Iris pigment epithelial cell (primary cell): ENCODE measurements at places on chromosomes 6 and 20.
A peak's percentile ranks its signal among the peaks of the same experiment; 100 is the strongest.

DNA sequence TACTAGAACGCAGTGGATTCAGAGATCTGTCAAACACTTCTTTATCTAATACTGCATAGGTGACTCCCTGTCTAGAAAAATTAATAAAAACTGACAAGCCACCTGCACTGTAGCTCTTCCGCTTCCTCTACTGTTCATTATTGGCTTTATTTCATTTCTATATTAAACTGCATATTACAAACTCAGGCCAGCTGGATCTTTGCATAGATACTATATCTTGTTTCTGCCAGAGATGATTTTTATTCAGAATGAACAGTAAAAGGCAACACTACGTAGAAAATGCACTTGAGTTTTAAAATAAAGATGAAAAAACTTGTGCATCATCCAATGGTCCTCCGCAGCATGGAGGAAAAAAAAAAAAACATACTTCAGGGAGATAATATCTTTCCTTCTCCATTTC is 508.3 kb downstream of the PRKN start:
- DNase-seq, result no peak

DNA sequence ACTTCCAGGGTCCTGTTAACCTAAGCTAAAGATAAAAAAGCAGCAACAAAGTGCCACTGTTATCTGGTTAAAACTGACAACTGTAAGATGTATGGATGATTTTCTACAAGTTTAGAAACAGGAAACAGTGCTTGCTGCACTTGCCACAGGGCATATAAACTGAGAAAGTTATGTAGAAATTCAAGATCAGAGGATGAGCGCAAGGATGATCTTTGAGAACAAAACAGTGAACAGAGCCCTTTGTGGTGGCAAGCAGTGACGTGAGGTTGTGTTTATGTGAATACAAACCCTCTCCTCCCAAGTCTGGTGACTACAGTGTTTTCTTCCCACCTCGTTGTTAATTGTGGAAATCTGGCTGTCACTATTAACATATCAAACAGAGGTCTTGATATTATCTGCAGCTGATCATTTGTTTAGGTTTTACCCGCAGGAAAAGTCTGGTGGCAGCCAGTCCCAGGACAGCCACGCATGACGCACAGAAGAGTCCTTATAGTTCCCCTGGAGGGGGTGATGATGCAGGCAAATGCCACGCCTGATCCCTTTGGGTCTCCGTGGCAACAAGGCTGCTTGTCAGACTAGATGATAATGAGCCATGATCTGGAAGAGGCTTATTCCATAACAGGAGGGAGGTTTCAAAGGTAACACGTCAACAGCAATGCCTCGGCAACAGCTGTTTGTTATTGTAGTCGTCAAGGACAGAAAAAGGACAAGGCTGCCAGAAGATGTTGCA is 43.1 kb upstream of the TNFAIP3 start:
- DNase-seq, result peak; percentile 69

DNA sequence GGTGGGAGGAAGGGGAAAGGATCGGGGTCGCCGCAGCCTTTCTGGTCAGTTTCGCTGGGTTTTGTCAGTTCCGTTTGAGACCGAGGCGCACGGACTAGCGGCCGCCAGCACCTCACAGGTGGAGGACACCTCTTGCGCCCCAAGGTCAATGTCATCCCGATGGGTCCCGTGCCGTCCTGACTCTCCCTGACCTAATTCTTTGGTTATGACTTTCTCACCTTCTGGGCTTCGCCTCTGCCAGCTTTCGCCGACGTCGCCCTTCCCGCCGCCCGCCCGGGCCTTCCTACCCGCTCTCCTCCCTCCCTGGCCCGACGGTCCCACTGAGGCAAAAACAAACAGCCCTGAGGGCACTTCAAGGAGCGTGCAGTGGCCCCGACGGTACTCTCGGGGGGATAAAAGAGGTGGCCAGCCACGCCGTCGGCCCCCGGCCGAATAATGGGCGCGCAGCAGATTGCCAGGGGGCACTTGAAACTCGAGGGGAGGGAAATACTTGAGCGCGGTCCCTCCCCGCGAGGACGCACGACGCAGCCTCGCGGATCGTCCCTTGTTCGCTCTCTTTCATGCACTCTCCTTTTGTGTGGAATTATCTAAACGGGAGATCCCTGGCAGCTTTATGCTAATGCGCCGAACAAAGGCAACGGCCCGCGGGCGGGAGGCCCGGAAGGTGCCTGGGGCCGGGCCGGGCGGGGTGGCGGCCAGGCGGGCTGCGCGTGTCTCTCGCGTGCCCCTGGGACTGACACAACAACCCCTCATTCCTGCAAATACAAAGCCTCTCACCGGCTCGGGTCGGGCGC is 3.9 kb upstream of the INSM1 start:
- no peak for DNase-seq

DNA sequence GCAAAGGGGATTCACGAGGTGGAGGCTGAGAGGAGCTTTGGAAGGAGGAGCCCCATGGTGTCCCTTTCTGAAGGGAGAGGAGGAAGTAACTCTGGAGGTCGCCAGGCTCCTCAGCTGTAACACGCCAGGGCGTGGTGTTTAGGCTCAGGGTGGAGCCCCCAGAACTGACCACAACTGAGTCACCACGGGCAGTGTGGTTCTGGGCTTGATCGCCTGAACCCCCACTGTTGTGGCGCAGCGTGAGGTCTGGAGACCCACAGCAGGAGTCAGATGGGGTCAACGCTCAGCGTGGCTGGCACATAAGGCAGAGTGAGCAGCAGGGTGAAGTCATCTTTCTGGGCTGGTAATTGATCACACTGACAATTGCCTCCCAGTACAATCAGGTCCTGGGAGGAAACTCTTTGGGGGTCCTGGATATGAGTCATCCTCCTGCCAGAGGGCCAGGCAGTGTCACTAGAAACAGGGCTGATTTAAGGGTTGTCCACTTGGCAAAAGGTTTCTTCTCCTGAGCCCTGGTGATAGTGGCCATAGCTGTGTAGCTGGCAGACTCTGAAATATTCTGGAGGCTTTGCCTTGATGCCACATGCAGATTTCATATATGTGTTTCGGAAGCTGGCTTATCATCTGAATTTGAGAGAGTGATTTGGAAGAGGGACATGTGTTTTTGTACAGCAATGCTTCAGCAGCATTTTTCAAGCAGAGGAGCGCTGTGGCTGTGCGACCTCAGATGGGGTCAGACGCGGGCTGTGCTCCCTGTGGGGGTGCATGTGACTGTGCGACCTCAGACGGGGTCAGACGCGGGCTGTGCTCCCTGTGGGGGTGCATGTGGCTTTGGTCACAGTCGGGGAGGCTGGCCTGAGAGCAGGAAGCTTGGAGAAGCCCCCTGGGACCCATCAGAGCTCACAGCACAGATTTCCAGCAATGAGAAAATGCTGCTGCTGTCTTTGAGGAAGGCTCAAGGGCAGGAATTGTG is 50.0 kb downstream of the SYNJ2 start:
- peak; percentile 76 for DNase-seq

GRCh38 chr20:63032861-63033793 is 26.4 kb upstream of the BHLHE23 start:
- DNase-seq, result no peak

GRCh38 chr20:15098351-15098750 is 760.9 kb upstream of the FLRT3 start:
- DNase-seq, result no peak

DNA sequence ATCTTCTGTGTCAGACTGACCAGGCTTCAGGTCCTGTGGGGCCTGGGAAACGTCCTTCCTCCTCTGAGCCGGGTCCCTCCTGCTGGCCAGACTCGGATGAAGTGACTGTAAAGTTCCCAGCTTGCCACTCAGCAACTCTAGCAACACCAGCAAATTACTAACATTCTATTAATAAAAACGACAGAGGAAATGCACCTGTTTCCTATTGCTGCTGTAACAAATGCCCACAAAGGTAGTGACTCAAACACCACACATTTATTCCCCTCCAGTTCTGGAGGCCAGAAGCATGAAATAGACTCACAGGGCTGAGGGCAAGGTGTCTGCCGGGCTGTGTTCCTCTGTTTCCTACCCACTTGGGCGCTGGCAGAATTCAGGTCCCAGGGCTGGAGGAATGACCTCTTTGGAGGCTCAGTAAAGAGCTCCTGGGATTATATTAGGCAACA is 48.8 kb downstream of the CTCFL start:
- DNase-seq, result no peak

- peak; percentile 43 for DNase-seq
These were observed 57.8 kb downstream of the SLC2A10 start for GRCh38 chr20:46767127-46767761.

DNA sequence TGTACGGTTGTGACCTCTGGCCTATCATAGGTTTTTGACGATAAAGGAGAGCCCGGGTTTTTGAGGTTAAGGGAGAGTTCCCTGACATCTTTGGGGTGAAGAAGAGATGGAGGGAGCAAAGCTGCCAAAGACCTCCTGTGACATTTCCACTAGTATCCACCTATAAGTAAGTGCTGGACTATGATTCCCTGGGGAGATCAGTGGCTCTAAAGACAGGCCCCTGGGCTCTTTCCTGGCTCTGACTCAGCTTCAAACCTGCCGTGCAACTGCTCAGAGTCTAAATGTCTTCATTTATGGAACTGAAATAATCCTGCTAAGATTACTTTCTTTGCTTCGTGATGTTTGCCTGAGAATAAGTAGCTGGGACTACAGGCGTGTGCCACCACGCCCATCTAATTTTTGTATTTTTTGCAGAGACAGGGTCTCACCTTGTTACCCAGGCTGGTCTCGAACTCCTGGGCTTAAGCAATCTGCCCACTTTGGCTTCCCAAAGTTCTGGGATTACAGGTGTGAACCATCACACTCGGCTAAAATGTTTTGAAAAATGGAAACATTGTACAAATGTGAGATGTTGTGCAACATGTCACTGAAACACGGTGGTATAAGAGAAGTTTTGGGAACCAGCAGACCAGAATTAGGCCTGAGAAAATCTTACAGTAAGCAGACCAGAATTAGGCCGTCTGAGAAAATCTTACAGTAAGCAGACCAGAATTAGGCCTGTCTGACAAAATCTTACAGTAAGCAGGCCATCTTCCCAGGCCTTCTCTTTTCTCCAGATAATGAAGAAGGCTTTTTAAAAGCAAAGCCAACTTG is 1.1 kb upstream of the PAQR8 start:
- no peak for DNase-seq

GRCh38 chr20:54431156-54431944 is 44.0 kb upstream of the DOK5 start:
- no peak for DNase-seq

GRCh38 chr6:99434702-99435530 is 9.8 kb upstream of the PNISR start:
- DNase-seq, result peak; percentile 50

GRCh38 chr6:72788188-72788587 is 166.3 kb downstream of the KCNQ5 start:
- DNase-seq, result peak; percentile 77

GRCh38 chr6:55450005-55450404 is 122.7 kb downstream of the GFRAL start:
- DNase-seq, result peak; percentile 63

DNA sequence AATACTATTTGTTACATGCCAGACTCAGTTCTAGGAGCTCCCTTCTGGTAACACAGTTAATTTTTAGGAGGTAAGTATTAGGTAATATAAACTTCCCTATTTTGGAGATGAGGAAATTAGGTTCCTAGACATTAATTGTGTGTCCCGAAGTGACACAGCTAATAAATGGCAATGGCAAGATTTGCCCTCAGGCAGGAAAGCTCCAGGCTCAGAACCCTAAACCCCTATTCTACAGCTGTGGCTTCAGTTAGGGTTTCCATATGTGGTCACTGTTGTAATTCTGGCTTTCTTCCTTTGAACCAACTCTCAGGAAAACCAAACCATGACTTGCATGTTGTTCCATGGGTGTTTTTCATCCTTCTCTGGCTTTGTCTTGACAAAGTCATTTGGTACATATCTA is 188.2 kb downstream of the PLCB1 start:
- DNase-seq, result no peak

DNA sequence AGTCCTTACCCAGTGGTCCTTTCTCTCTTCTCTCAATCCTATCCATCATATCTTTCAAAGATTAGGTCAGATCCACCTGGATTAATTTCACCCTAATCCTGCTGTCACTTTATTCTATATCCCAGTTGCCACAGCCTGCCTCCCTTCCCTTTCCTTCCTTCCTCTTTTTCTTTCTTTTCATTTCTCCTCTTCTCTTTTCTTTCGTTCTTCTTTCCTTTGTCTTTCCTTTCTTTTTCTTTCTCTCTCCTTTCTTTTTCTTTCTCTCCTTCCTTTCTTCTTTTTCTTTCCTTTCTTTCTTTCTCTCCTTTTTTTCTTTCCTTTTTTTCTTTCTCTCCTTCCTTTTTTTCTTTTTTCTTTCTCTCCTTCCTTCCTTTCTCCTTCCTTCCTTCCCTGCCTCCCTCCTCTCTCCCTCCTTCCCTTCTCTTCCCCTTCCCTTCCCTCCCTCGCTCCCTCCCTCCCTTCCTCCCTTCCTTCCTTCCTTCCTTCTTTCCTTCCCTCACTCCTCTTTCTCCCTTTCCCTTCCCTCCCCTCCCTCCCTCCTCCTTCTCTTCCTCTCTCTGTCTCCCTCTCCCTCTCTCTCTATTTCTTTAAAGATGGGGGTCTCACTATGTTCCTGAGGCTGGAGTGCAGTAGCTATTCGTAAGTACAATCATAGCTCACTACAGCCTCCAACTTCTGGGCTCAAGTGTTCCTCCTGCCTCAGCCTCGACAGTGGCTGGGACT is 15.1 kb upstream of the RPN2 start:
- no peak for DNase-seq

DNA sequence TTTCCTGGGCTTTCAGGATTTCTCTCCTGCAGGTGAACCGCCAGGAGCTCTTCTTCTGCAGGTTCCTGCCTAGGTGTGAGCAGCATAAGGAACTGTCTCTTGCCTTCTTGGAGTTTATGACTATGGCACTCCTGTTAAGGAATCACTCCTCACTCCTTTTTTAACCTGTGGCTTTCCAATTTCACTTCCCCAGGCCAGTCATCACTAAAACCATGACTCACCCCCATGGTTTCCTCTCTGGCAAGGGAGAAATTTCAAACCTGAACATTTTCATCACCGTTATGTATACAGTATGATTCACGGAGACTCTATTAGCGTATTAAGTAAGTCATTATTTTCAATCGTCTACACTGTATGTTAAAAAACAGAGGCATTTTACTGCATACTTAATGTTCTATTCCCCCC is 78.2 kb upstream of the ARID1B start:
- peak; percentile 90 for DNase-seq

DNA sequence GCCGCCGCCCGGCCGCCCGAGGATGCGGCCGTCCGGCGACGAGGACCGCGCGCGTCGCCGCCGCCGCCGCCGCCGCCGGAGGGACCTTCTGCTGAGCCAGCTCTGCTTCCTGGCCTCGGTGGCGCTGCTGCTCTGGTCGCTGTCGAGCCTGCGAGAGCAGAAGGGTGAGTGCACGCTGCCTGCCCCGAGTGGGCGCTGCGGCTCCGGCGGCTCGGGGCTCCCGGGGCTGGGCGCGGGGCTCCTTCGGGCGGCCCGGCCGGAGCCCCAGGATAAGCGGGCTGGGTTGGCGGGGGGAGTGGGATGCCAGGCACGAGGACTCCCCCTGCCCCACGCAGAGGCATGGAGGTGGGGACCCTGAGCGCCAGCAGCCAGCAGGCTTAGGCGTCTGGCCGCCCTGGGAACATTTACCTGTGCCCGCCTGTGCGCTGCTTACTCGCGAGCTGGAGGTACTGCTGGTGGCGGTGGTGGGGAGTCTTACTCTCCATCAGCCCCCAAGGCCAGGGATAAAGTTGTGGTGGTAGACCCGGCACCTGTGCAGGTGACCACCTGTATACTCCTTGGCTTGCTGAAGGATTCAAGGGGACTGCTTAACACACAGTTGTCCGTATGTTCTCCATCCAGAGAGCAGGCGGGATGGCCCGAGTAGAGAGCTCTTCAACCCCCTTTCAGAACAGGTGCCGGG is 520 bp downstream of the SLC24A3 start:
- DNase-seq, result peak; percentile 47

GRCh38 chr6:64186592-64186991 is 551.0 kb downstream of the PHF3 start:
- no peak for DNase-seq
